ENCODE measurements at places on chromosomes 13 and 19.

DNA sequence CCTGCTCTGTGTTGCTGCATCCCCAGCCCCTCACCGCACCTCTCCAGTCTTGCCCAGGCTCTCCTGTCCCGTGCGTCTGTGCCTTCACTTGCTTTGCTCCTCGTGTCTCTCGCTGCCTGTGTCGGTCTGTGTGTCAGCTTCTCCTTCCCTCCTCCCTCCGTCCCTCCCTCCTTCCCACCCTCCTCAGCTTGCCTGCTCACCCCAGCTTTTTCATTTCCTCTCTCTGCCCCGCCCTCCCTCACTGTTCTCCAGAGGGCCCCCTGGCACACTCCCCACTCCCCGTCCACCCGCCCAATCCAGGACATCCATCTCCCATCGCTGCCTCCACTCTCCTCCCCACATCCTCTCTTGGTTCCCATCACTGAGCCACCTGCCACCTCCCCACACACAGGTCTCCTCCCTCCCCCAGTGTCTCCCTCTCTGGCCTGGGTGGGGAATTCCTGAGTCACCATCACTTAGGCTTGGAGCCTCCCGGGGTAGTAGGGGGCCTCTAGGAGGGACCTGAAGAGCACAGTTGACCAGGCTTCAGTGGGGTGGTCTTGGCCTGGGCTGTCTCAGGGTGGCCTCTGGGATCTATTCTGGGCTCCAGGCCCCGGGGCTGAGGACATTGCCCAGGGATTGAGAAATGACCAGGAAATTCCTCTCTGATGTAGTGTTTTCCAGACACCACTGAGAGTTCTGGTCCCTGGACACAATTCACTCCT is at the start of gene PTGIR:
TSS of gene PTGIR (minus strand) at position 132 of the 704 bp plus-strand sequence. CDS start 864 bp downstream, outside the sequence.
- DNase-seq: no peak

DNA sequence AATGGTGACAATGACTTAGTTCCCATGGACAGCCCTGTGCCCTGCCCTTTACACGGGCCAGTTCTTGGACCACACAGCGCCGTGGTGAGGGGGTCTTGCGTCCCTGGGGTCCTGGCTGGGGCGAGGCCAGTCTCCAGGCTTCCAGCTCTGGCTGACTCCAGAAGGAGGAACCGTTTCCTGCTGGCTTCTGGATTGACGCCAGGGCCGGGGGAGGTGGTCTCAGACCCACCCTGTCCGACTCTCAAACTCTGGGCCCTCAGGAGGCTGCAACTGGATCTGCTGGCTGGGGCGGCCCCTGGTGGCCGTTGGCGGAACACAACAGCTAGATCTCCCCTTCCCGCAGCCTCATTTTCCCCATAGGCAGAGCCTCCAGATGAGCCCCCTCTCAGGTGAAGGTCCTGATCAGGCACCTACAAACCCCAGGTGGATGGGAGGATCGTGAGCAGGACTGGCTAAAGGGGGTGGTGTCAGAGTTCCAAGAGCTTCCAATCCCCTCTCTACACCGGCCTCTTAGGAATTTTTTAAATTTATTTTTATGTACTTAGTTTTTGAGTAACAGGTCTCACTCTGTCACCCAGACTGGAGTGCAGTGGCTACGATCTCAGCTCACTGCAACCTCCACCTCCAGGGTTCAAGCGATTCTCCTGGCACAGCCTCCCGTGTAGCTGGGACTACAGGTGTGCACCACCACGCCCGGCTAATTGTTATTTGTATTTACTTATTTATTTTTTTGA is 8.0 kb downstream of the CCDC194 start:
- peak; percentile 64 for DNase-seq

DNA sequence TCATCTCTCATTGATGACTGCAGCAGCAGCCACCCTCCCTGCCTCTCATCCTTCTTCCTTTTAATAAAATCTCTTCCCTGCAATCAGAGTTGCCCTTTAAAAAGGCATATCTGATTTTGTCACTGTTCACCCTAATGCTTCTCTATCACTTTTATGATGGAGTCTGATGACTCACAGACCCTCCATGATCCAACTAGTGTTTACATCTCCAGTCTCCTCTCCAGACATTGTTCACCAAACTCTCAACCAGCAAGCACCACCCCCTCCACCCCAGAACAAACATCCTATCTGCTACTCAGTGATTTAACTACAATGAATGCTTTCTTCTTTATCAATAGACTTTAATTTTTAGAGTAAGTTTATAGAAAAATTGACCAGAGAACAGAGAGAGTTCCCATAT is 59.5 kb downstream of the TNFSF11 start:
- DNase-seq: no peak

GRCh38 chr13:32426191-32426989 is 1.5 kb downstream of the N4BP2L1 start:
- DNase-seq: no peak

DNA sequence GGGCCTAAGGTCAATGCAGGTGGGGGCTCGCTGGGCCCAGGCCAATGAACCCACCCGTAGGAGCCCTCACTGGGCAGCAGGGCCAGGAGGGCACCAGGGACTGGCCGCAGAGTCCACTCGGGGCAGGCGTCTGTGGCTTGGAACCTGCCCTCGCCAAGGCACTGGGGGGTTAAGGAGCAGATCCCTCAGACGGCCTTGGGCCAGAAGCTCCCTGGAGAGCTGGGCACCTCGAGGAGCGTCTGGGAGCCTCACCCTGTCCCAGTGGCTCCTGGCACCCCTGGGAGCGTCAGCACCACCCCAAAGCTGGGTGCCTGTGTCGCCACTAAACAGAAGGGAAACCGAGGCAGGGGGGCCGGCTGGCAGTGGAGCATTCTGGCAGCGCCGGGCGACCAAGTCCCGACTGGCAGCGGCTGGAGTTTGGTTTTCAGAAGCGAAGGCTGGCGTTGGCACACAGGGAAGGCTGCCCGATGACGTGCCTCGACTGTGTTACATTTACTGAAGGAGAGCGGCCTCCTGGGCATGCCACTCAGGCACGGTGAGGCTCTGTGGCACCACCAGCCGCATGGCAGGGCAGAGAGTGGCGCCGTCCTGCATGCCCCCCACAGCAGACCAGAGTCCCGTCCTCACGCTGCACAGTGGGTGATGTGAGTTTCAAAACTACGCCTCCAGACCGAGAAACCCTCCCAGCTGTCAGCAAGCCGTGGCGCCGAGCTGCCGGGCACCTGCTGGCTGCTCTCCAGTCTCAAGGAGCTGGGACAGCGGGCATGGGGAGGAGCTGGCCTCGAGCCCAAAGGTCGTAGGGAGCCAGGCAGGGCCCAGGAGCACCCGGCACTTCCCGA is 9.2 kb upstream of the MEX3D start:
- no peak for DNase-seq

DNA sequence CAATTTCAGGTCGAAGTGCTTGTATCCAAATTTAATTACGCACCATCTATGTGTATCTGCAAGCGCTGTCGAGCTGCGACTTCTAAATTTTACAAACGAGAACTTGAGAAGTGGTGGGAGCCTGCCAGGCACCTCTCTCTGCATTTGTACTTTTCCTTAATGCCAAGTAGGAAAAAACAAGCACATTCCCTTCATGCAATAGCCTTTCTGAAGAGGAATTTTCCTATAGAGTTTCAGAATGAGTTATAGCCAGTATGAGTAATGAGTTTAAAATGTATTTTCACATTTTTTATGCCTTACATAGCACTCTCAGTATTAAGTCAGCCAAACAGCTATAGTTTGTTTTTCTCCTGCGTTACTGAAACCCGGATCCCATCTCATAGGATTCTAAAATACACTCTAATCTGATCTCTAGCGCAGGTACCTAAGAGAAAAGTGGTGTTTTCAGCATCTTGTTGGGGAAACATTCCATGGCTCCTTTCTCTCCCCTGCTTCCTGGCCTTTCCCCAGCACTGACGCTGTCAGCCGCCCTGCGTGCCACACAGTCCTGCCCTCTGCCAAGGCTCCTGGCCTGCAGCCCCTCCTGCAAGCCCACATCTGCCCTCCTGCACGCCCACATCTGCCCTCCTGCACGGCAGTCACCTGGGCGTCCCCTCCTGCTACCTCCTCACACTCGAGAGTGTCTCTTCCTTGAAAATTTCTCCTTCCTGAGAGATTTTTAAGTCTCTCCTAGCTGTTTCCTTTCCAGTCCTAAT is 526.9 kb downstream of the MYO16 start:
- DNase-seq: no peak

- DNase-seq: no peak
Observed at GRCh38 chr13:79990048-79990447, 350.9 kb downstream of the SPRY2 start.

DNA sequence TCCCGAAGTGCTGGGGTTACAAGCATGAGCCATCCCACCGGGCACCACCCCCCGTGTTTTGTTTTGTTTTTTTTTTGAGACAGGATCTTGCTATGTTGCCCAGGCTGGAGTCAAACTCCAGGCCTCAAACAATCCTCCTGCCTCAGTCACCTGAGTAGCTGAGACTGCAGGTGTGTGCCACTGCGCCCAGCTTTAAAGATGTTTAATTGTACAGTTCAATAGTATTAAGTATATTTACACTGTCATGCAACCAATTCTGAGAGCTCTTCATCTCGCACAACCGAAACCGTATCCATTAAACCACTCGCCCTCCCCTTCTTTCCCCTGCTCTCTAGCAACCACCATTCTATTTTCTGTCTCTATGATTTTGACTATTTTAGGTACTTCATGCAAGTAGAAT is 15.6 kb downstream of the NUCB1 start:
- DNase-seq: no peak

GRCh38 chr13:44785401-44785800 is 203.9 kb downstream of the NUFIP1 start:
- no peak for DNase-seq

- no peak for DNase-seq
Observed at GRCh38 chr13:52374873-52375411, 31.0 kb downstream of the THSD1 start.

DNA sequence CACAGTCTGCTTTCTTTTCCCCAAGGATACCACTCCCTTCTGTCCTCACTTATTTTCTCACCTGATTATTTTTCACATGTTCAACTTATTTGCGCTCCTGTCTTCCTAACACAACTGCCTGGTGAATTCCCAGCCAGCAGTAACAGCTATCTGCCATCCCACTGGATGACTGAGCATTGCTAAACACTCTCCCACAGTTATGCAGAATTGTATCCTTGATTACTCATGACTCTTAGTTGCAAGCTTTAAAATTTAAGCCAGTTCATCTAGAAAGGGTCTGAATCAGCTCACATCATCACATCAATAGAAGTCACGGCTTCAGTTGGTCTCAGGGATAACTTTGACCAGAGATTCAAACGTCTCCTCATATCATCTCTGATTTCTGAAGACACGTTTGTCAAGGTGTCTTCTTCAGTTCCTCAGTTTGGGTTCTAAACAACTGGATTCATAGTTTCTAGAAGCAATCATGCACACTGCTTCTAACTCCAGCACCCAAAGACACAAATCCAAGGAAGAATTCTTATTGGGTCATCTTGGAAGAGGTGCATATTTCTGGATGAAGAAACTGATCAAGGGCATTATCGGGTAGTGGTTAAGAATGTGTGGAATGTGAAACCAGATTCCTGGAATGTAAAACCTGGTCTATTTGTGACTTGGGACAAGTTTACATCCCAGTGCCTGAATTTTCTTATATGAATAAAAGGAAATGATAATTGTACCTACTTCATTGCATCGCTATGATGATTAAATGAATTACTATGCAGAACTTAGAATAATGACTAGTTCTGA is 13.9 kb upstream of the DACH1 start:
- DNase-seq: no peak

DNA sequence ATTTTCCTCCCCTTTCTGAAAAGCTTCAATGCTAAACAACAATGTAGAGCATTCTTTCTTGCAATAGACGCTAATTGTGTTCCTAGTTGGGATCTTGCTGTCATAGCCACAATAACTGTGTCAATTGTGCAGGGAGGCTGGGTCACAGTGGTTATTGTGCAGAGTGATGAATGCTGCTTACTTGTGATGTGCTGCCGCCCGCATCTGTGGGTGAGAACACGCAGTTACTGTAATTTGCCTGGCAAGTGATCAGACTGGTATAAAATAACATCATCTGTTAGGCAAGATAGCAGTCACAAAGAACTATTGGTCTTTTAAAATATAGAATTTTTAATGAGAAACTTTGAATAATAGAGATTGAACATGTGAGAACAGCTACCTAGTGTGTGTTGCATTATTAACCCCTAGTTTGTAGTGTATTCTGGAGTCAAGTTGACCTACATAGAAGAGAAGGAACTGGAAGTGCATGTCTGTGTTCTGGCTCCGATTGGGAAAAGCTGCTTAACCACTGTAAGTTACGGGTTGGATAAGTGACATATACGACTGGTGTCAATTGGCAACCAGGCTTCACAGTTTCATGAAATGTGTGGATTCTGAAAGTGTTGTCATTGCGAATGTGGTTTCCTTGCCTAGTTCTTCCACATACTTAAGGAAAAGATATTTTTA is 43.6 kb downstream of the SLAIN1 start:
- DNase-seq: no peak

- no peak for DNase-seq
Observed at GRCh38 chr19:10871711-10872545, 575 bp downstream of the CARM1 start.

- DNase-seq: no peak
Observed at GRCh38 chr19:41307954-41308449, 2.0 kb upstream of the CCDC97 start.

DNA sequence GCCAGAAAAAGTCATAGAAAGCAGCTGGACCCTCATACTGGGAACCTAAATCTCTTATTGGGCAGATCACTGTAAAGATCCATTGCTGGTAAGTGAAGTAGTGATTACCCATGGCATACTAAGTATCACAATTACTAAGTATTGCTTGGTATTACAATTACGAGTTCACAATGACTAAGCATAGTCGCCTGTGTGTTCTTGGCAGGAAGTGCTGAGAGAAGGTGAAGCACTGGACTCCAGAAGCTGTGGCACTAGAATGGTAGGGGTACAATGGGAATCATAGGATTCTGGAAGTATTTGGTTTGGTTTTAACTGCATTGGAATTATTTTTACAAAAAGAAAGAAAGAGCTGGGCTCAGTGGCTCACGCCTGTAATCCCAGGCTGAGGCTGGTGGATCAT is 20.3 kb downstream of the LGALS16 start:
- DNase-seq: no peak

DNA sequence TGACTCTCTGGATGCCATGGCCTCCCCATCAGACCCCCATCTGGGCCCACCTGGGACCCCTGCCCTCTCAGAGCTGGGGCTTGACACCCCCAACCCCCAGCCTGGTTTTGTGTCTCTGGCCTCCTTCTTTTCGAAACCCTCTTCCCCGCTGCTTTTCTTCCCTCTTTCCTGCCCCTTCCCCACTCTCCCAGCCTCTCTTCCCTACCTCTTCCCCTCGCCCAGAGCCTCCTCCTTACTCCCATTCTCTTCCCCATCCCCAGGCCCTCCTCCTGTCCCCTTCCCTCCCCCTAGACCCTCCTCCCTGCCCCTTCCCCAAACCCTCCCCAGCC is 2.1 kb downstream of the TNFSF9 start:
- DNase-seq: no peak

DNA sequence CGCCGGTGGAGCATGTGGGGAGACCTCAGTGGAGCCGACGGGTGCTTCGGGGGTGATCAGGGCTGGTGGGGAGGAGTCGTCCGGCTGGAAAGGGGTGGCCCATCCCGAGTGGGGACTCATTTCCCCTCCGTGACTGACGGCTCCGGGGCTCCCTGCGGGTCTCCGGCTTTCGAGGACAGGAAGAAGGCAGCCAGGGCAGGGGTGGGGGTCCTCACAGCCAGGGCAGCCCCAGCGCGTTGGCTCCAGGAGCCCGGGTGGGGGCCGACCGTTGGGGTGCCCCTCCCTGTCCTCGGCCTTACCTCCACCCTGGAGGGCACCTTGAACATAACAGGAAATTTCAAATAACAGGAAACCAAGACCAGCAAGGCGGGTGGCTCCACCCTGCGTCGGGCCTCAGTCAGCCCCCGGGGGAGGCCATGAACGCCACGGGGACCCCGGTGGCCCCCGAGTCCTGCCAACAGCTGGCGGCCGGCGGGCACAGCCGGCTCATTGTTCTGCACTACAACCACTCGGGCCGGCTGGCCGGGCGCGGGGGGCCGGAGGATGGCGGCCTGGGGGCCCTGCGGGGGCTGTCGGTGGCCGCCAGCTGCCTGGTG is at the start of gene S1PR4:
TSS of gene S1PR4 (plus strand) at position 393 of the 596 bp plus-strand sequence. CDS start at position 417, 24 bp downstream.
- DNase-seq: no peak
